ENCODE measurements at places on chromosomes 1 and 21.

- no peak for DNase-seq
Measured at GRCh38 chr1:9151328-9151860, 22.5 kb upstream of the GPR157 start.

GRCh38 chr1:93317207-93317606, 28.5 kb upstream of the DR1 start:
- no peak for DNase-seq

- no peak for DNase-seq
Measured at GRCh38 chr1:3899754-3900149, 320 bp downstream of the C1orf174 start.

GRCh38 chr1:233005703-233006102, 55.3 kb downstream of the NTPCR start:
- DNase-seq = no peak

DNA sequence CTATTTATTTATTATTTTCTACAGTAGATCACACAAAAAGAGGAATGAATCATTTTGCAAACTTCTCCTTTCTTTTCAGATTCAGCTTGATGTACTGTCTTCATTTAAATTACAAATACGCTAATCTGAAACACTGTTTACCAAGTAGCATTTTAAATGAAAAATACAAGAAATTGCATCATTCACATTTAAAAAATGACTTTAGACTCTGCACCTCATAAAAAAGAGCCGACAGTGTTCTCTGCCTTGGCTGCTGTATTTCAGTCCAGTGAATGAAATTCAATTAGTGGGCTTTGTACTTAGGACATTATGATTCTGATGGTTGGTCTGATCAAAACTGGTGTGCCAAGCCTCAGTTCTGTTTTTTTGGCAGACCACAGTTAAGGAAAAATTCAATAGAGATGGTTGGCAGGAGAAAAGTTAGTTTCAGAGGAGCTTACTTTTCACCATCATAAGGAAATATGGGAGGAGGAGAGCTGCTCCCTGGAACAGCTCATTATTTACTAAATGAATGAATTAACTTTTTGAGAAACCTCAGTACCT, 222.4 kb upstream of the ESRRG start:
- DNase-seq = no peak

- no peak for DNase-seq
Measured at GRCh38 chr1:220768126-220768601, 18.5 kb upstream of the MTARC1 start.

DNA sequence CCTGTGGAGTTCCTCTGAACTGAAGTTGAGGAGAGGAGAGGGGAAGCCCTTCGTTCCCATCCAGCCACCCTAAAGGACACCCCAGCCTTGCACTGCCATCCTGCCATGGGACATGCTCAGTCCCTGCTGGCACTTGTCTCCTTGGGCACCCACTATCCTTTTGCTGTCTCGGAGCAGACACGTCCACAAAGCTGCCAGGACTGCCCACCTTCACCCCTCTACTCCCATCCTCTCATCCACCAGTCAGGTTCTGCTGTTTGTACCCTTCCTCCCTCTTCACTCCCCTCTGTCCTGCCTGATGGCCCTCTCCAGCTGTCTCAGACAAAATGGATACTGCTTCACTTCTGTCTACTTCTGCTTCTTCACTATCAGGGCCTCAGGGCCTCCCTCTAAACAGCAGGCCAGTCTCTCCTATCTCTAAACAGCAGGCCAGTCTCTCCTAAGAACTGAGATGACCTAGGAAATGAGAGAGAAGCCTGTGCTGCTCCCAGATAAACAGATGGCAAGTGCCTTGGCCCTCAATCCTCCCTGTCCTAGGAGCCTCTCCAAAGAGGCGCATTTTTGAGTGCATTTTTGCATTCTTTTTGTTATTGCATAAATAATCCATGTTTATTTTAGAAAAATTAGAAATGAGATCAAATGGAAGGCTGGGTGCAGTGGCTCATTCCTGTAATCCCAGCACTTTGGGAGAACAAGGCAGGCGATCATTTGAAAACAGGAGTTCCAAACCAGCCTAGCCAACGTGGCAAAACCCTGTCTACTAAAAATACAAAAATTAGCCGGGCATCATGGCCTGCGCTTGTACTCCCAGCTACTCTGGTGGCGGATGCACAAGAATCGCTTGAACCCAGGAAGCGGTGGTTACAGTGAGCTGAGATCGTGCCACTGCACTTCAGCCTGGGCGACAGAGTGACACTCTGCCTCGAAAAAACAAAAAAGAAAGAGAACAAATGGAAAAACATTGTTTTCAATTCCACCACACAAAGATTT, 4.4 kb upstream of the PYCR2 start:
- DNase-seq = no peak

GRCh38 chr1:70353601-70354331, 756 bp downstream of the ANKRD13C start:
- peak; percentile 24 for DNase-seq

DNA sequence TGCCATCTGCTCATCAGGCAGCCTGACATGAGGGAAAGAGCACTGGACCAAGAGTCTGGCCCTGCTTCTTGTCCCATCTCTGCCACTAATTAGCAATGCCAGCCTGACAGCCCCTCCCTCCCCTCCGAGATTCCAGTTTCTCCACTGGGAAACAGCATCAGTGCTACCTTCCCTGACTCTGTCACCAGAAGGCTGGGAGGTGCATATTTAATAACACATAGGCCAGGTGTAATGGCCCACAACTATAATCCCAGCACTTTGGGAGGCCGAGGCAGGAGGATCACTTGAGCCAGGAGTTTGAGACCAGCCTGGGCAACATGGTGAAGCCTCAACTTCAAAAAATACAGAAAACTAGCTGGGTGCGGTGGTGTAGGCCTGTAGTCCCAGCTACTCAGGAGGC, 41.2 kb upstream of the ZBTB40 start:
- DNase-seq = no peak

DNA sequence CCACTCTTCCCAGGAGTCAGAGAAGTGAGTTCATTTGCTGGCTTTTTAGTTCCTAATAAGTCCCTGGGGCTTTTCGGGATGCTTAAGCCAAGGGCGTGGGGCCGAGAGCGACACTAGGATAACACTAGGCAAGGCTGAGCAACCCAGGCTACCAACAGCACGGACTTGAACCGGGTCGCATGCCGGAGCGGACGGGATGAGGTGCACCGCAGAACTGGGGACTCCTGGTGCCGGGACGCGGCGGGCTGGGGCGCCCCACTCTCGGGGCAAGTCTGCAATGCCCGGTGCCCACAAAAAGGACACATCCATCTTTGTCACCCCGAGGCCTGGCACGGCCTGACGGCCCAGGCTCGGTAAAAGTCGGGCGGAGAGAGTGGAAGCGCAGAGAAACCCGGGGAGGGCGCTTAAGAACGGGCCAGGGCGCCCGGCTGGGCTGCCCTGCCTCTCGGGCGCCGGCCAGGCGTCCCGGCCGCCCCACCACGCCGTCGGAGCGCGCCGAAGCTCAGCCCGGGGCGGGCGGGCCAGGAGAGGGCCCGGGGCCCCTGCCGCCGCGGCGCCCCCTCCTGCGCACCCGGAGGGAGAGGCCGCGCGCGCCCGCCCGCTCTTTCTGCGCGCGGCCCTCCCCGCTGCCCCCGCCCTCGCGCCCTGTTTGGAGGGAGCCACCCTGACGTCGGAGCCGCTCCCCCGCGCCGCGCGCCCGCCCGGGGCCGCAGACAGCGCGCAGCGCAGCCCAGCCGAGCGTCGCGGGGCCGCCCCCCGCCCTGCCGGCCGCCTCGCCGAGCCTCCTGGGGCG, at the start of gene NBL1:
TSS of gene NBL1 (plus strand) at position 710 of the 793 bp plus-strand sequence. CDS start 10,720 bp downstream, outside the sequence.
- DNase-seq = no peak

Measured in omental fat pad (tissue), 4 donors.